ENCODE measurements at places on chromosomes 12 and 14. TPM values are rescaled to one million over a fixed set of nuclear protein-coding genes. Genes with fewer than 3 reads are reported as not detected.

DNA sequence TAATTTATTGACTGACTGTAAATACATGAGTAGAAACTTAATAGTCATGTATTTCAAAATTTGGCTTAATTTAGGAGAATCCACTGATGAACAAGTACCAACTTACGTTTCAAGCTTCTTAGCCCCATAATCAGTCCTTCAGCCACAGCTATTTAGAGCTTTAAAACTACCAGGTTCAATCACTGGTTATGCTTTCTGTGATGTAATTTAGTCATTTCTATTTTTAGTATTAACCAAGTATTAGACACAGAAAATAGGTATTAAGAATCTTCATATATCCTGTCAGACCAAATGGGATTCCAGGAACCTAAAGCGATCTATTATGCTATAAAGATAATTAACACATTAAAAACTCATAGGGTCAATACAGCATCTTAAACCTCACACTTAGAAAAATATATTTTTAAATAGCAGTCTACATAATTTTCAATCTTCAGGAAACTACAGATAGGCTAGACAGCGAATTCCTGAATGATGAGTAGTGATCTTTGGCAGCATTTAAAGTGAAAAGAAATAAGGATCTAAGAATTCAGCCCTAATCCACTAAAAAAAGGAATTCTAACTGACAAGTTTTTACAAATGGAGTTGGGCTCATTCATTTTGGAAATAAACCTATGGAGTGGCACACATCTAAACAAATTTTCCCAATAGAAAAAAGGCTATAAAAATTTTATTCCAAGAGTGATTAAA, 51.5 kb downstream of the ZC3H14 start:
- DNase-seq: peak; percentile 49

DNA sequence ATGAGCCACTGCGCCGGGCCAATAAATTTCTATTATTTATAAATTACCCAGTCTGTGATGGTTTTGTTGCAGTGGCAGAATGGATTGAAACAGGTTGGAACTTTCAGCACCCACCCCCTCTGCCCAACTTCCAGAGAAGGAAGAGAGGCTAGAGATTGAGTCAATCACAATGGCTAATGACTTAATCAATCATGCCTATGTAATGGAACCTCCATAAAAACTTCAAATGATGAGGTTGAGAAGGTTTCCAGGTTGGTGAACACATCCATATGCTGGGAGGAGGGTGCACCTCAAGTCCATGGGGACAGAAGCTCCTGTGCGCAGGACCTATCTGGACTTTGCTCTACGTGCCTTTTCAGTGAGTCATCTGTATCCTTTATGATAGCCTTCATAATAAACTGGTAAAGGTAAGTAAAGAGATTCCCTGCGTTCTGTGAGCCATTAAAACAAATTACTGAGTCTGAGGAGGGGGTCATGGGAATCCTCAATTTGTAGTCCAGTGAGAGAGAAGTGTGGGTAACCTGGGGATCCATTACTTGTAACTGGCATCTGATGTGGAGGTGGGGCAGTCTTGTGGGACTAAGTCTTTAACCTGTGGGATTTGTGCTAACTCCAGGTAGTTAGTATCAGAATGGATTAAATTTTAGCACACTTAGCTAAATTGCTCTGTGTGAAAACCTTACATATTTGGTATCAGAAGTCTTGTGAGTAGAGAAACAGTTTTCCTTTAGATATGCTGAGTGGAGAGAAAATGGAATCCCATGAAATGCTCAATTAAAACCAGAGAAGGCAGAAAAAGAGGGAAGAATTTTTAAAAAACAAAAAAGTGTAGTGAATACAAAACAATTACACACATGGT, 11.7 kb upstream of the NGDN start:
- no peak for DNase-seq

DNA sequence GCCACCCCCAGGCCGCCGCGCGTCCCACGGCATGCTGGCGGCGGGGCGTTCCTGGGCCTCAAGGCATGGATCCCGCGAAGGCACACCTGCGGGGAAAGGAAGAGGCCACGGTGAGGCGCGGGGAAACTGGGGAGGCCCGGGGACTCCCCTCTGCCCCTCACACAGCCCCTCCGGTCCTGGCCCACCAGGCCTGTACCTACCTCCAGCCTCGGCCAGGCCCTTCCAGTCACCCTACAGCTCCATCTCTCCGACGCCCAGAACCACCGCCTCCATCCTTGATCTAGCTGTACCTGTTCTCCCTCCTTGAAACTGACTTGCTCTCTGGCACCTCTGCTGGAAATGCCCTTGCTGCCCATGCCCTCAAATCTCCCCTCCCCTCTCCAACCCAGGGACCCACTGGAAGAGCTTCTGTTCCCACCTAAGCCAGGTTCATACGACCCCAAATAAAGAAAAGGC, 1.7 kb downstream of the ANKRD9 start:
- DNase-seq: no peak

TAS2R19 gene
- 0.33 TPM for polyA plus RNA-seq

PZP gene
- polyA plus RNA-seq: not detected

CABP1 gene
- polyA plus RNA-seq: not detected

GRCh38 chr14:64671591-64671990, 32.6 kb upstream of the PLEKHG3 start:
- no peak for DNase-seq

AGAP2 gene
- 0.04 TPM for polyA plus RNA-seq

DNA sequence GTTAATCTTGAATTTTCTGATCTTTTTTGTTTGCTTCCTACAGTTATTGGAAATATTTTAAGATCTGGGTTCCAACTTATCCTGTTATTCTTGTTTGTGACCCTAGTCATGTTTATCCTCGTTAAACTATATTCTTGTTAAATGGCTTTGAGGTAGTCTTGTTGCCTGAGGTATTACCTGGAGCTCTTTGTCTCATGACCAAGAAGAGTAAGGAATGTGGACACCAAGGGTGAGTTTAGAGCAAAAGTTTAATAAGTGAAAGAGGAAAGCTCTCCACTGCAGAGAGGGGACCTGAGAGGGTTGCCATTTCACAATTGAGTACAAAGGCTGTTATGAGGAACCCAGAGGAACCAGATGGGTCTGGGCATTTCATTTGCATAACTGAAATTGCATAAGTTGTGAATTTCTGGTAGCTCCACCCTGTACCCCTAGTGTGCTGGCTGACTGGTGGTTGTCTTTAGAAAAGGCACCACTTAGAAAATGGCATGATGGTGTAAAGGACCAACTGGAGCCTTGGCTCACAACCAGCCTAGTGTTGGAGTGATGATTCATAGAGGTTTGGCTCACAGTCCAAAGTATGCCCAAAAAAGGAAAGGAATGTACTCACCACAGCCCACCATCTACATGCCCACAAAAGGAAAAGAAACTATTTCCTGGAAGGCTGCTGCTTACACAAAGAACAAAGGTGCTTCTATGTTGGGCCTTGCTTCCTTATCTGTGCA, 36.7 kb upstream of the RESF1 start:
- DNase-seq: no peak

PPM1H gene
- 3.6 TPM for polyA plus RNA-seq

CD163 gene
- not detected for polyA plus RNA-seq

DNA sequence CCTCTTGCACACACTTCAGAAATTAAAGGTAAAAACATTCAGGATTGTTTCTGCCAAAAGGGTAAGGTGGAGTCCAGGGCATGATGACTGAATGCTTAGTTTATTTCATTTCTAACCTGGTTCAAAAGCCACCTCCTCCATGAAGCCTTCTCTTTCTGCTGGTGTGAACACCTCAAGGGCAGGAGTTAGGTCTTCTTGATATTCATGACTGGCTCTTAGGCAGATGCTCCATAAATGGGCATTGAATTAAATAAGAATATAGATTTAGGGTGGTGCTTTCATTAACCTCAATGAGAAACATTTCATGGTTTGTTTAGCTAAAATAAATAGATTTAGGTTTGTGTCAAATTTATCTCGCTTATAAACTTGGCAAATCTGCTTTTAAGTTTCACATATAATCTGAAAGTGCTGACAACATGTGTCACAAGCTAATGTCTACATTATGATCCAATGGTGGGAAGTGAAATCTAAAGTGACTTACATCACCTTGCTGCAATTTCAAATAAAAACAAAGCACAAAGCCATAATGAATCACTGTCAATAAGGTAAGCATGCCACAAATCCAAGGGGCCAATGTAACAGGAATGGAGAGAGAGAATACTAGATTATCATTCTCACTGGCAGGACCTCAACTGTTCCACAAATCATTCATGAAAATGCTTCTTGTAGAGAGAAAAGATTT, 72.7 kb upstream of the GRIP1 start:
- DNase-seq: no peak

CLEC4E gene
- not detected for polyA plus RNA-seq

Data from BJ (cell line).